Activated CD8-positive, alpha-beta T cell treated with anti-CD3 and anti-CD28 coated beads, Interleukin-2, amount 10 ng/mL, durations not matched to agents 7 days and 5 days (primary cell): ENCODE measurements at places on chromosomes 2 and 18. TPM values are rescaled to one million over a fixed set of nuclear protein-coding genes. Genes with fewer than 3 reads are reported as not detected.

The CYTIP gene
- total RNA-seq: 222 TPM

The C2orf66 gene
- total RNA-seq: 0.13 TPM

The GDF7 gene
- total RNA-seq: not detected

The CCDC150 gene
- 23.9 TPM for total RNA-seq

The TPO gene
- total RNA-seq: not detected

The FAM124B gene
- total RNA-seq: 0.21 TPM

The DTNB gene
- total RNA-seq: 29.2 TPM

The UPP2 gene
- total RNA-seq: not detected

The ANKRD36C gene
- total RNA-seq: 95.1 TPM
